ENCODE measurements at places on chromosomes 7 and 10.

GRCh38 chr10:124213899-124214510, 120.6 kb upstream of the CHST15 start:
- DNase-seq: no peak

GRCh38 chr10:48774416-48775205, 89.9 kb downstream of the WDFY4 start:
- DNase-seq: no peak

DNA sequence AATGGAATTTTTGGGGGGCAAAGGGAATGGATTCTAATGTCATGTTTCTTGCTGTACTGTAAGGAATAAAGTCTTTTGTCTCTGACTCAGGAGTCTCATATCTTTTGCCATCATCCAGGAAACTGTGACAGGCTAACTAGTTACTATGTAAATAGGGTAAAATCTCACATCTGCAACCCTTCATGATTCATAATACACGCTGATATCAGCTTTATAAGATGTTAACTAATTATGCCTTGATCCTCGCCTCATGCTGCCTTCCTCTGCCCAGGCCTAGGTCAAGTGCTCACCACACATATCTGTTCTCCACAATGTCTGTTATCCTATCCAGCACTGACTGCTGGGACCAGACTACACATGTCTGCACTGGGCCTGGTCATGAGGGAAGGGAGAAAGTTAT, 81.3 kb upstream of the CXCL12 start:
- no peak for DNase-seq

DNA sequence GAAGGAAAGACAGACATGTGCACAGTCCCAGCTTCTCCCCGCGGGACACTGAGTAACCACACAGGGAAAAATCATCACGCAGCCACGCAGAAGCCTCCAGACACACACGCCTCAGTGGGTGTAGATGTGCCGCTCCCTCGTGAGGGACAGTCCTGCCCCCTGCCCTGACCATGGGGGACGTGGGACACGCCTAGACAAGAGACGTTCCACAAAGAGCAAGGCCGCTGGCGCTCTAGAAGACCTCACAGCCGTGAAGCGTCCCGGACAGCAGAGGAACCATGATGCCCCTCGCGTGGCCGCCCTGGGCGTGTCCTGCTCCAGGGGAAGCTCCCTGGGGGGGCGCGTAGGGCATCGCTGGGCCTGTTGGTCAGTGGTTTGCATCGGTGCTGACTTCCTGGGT, 210.8 kb downstream of the DNAJB6 start:
- DNase-seq: no peak

- no peak for DNase-seq
These were observed 54.7 kb downstream of the PON1 start for GRCh38 chr7:95269640-95270039.

- no peak for DNase-seq
These were observed 867.6 kb downstream of the SORCS1 start for GRCh38 chr10:106296750-106297392.

DNA sequence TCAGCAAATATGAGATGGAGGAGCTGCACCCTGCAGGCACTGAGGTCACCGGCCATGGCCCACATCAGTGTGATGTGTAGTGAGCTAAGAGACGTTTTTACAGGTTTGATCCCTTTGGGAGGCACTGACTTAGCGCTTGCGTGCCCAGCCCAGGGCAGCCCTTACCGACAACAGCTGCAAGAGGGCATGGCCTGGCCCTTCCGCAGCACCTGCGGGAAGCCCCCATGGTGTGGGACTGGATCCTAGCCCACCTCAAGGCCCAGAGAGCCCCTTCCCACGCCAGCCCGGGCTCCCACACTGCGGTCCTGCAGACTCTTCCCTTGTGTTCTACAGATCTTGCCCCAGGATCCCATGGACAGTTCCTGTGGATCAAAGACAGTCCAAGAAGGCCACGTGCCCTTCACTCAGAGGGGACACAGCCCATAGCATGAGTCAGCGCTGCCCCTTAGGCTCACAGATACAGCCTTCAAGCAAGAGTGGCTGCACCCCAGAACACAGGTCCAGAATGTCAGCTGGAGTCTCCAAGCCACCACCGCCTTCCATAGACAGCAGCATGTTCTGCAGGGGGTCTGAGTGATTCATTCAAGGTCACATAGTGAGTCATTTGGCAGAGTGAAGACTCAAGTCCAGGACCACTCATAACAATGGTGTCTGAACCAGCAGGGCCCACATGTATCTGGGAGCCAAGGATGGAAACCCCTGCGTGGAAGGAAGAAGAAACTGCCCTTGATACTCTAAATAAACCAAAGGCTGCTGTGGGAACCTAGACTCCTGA, 25.4 kb downstream of the TLL2 start:
- no peak for DNase-seq

- no peak for DNase-seq
These were observed 159.0 kb upstream of the MEOX2 start for GRCh38 chr7:15845461-15845860.

- DNase-seq: no peak
These were observed 18.5 kb upstream of the PRKAR1B start for GRCh38 chr7:745431-746154.
